ENCODE measurements at places on chromosomes 3 and 15.

DNA sequence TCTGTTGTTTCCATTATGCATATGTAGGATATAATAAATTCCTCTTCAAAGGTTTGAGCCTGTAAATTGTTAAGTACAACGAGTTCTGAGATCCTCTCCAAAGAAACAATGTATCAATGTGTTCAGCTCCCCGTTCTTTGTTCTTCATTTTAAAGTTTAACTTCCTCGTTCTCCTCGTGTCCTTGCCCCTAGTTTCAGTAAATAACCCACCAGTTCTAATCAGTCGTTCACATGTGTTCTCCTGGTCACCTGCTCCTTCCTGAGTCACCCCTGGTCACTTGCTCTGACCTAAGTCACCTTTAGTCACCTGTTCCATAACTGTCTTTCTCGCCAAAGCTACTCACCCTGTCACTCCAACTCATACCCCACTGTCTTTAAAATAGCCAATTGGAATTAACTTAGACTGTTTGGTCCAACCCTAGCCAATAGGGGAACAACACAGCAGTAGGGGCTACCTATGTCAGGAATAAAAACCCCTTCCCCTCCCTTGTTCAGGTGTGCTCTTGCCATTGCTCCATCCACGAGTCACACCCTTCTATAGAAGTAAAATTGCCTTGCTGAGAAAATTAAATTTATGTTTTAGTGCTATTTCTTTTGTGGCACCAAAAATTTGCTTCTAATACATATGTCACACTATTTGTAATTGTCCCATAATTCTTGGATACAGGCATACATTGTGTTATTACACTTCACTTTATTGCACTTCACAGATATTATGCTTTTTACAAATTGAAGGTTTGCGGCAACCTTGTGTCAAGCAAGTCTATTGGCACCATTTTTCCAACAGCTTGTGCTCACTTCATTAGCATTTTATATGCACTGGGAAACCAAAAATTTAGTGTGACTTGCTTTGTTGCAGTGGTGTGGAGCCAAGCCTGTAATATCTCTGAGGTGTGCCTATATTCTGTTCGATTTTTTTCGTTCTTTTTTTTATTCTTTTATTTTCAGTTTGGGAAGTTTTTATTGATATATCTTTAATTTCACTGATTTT lies 15.3 kb upstream of the MCF2L2 start:
- DNase-seq = no peak

DNA sequence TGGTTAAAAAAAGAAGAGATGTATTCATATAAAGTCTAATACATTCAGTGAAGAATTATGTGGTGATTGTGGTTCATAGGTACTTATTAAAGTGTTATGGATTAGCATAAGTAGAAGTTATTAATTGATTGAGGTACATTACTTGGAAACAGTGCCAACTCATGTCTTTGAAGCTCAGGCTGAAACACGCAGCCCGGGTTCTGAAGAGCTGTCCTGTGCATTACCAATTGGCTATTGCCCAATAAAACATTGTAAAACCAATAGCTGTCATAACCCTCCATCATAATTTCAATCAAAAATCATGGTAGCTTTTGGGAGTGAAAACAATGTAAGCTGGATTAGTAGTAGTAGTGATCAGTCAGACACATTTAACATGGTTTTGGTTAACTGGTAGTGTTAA lies 560.1 kb downstream of the MCTP2 start:
- DNase-seq = no peak

- no peak for DNase-seq
Observed at GRCh38 chr15:42033214-42033873, 12.5 kb upstream of the PLA2G4E start.

- no peak for DNase-seq
Observed at GRCh38 chr3:53144446-53144845, 14.2 kb upstream of the RFT1 start.

GRCh38 chr3:6753536-6753935 lies 107.4 kb upstream of the GRM7 start:
- DNase-seq = no peak

DNA sequence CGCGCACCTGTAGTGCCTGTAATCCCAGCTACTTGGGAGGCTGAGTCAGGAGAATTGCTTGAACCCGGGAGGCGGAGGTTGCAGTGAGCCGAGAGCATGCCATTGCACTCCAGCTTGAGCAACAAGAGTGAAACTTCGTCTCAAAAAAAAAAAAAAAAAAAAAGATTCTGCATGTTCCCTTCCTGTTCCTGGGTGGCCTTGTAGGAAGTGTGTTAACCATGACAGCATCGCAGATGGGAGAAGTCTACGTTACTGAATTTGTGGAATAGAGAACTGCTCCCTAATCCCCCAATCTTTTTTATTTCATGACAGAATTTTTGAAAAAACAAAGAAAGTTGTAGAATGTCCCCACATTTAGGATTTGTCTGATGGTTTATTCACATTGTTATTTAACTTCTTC lies 45.4 kb downstream of the FOXL2 start:
- no peak for DNase-seq

- peak; percentile 77 for DNase-seq
Observed at GRCh38 chr15:40405501-40406381, at the start of gene IVD. Gene IVD, plus strand, starts transcription at chr15:40405795. Its CDS starts 33 bp downstream, at chr15:40405828.

- no peak for DNase-seq
Observed at GRCh38 chr15:63086947-63087346, 34.7 kb upstream of the LACTB start.

- DNase-seq = peak; percentile 7
Observed at GRCh38 chr3:9500108-9501050, 53.2 kb downstream of the LHFPL4 start.

DNA sequence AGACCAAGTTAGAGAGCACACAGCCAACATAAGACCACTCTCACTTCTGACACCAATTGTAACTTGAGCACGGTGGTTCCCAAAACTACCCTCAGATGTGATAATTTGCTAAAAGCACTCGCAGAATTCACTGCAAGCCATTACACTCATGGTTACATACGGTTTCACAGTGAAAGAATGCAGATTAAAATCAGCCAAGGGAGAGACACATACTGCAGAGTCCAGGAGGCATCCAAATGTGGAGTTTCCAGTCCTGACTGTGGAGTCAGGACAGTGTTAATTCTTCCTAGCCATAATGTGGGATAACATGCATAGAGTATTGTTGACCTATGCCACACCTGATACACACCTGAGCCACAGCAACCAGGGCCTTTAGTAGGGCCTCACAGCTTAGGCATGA lies 956.4 kb downstream of the NTRK3 start:
- no peak for DNase-seq

DNA sequence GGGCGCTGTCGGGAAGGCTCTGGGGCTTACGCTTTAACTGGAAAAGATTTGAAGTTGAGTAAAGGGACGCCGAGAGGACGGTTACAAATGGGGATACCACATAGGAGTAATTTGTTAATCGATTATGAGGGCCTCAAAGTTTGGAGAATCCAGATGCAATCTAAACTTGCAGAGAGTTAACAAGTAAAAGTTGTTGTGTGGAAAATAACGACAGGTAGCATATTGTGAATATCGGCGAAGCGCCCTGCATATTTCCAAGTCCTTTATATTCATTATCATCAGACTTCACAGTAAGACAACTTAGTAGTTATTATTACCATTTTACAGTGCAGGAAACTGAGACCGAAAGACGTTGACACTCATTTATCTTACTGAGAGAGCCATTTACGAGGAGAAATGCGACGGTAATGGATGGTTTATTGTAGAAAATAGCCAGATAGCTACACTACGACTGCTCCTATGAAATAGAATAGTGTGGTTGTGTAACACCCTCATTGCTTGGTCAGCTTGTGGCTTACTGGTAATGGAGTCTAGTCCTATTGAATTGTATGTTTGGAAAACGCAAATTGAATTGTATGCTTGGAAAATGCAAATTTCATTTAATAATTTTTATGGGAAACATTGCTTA lies 700 bp downstream of the MKRN2 start:
- no peak for DNase-seq

DNA sequence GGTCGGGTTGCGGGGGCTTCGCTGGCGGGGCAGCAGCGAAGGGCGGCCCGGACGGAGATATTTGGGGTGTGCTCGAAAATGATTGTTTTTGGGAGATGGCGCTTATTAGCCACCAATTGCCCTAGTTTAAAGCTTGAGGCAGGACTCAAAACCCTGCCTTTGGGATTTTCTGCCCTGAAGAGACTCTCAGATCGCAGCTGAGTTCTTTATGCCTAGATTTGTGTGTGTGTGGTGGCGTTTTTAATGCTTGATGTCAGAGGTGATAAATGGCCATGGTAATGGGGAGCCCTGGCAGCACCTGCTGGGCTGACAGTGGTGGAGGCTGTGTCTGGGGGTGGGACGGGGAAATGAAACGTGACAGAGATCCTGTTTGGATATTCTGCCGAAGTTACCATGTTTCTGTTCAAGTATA lies 604 bp downstream of the KCTD6 start:
- no peak for DNase-seq

DNA sequence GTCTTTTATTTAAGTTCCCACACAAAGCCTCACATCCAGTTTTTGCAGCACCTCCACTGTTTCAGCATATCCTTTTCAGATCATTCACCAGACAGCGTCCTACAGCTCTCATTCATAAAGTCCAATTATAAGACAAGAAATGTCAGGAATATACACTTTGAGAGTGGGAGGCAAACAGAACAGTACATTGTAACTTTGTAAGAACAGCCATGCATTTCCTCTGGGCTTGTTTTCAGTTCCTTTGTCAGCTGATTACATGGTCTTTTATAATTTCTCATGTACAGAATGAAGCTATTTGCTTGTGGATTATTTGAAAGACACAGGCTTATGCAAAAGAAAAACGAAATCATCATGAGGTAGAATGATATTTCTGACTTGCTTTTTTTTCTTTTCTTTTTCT lies 85.7 kb downstream of the SOX2 start:
- DNase-seq = no peak

GRCh38 chr3:24351779-24352469 lies 142.7 kb downstream of the THRB start:
- DNase-seq = no peak

DNA sequence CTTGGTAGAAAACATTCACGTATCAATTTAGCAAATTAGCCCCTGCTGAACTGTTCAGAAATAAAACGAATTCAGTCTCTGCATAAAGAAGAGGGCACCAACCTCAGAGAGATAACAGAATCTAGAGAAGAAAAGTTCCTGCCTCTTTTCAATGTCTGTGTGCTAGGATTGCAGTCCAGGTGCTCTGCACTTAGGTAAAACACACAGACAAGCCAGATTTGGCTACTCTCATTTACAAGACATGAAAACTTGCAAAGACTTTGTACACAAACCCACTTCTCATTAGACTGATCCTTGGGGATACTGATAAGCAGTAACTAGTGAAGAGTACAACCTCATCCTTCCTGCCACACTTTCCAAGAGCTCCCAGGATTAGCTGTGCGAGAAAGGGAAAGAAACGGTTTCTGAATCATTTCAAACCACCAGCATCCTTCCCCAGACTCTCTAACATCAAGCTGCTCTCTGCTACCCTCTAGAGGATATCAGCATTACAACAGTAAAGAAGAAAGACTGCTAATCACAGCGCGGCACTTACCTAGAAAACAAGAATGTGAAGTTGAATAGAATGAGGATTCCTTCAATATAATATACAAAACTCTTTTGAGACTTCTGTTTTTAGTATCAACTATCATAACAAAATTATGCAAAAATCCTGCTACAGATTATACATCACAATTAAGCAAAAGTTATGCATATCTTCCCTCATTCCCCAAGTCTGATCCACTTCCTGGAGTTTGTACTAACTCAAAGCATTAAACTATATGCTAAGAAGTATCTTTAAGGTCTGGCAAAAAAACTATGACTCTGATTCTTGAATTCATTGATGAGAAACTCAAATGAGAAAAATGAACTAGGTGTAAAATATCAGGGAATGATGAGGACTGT lies 306.4 kb downstream of the MAGI1 start:
- no peak for DNase-seq

DNA sequence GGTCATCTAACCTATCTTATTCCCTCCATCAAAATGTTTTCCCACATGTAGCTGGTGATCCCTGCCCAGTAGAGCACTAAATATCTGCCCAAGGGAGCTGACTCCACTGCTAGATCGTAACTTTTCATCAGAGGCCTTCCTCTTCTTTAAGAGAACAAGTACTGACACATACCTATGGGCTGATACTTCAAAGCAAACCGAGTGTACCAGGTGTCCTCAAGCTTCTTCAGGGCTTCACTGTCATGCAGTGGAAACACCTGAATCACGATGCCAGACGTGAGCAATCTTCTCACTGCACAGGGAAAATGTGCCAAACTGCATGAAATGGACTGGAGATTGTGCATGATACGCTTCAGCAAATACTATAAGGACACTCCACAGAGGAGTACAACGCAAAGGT lies 41.6 kb downstream of the ANO10 start:
- no peak for DNase-seq

GRCh38 chr15:89501646-89502045 lies 5.3 kb upstream of the RHCG start:
- DNase-seq = no peak

GRCh38 chr15:85810075-85810474 lies 15.3 kb upstream of the KLHL25 start:
- DNase-seq = no peak

DNA sequence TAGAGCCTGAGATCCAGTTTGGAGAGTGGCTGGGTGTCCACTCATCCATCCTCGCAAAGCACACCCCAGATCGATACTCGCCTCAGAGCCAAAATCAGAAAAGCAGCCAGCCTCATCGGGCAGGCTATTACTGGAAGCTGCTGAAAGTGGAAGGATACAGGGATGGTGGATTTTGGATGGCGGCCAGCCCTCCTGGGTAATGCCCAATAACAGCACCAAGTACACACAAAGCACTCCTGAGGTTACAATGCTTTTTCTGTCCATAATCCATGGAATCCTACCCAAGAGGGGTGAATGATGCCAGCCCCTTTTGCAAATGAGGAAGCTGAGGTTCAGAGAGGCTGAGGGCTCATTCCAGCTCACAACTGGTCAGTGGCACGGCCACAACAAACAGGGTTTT lies 93.1 kb upstream of the SLC6A11 start:
- no peak for DNase-seq

DNA sequence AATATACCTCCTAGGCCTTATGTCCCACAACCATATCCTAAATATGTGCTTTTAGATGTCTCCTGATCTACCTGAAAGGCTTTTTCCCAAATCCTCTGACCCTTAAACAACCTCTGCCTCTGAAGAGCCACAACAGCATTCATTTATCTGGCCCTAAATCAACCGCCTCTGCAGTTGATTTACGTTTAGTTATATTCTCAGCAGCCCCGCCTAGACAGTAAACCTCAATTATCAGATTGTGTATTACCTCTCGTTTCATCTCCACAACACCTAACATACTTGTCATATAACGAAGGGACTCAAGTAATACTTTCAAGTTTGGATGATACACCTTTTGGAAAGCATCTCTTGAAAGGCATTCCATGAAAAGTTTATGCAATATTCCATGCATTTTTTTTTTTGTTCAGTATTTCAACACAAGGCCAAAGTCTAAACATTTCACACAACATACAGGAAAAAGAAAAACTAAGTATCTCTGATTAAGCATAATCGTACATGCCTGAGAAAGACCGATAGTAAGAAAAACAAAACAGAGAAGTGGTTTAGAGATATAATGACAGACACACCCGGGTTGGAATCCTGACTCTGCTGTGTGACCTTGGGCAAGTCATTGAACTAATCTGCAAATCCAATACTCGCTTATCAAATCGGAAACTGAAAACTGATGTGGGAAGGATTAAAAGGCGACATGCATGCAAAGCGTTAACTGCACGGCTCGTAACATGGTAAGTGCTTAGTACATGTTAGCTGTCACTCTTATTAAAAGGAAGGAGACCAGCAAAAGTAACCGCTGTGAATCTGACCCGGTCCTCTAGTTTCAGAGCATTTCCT lies 778 bp downstream of the CRBN start:
- no peak for DNase-seq

Data from stimulated activated CD4-positive, alpha-beta T cell treated with anti-CD3 and anti-CD28 coated beads, Interleukin-1b, Interleukin-23, amount 100 ng/mL, for 1 hour (primary cell).